Psoas muscle (tissue), 8 donors: ENCODE measurements at places on chromosomes 3 and 15. TPM values are rescaled to one million over a fixed set of nuclear protein-coding genes. Genes with fewer than 3 reads are reported as not detected.
A peak's percentile ranks its signal among the peaks of the same experiment; 100 is the strongest.

- no peak for DNase-seq
These were observed 40.9 kb upstream of the CCDC80 start for GRCh38 chr3:112681822-112682325.

DNA sequence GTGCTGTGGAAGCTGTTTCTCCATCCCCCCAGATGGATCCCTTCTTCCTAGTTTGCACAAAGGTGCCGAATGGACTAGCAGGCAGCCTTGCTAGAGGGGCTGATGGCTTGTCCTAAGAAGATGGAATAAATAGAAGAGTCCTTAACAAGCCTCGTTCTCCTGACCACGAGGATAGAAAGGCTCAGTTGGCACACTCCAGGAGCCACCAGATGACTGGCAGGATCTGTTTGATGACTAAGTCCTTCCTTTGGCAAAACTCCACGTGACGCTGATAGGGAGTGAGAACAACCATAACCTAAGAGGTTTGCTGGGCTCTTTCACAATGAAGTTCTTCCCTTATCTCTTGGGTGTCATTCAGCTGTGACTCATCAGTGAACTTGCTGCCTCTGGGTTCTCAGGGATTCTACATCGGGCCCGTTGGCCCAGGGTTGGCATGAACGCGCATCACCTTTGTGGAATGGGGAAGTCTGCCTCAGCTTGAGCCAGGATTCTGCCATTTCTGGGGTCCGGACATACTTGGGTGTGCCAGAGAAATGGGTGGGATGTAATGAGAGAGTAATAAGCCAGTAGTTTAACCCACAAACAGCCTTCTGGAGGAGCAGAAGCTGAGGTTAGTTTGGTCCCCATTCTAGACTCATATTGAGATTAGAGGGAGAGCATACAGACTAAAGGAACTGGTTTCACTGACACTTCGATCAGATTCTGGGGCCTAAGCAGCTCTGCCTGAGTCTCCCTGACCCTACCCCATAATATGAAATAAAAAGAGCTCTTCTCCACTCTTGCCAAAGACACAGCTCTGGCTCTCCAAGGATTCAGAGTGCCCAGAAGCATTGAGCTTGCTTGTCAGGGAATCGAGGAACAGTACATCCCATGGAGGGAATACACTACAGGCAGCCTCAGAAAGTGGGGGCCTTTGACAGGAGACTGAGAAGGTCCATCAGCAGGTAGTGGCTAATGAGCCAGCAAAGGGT is 2.0 kb upstream of the MELTF start:
- DNase-seq = peak; percentile 57

DNA sequence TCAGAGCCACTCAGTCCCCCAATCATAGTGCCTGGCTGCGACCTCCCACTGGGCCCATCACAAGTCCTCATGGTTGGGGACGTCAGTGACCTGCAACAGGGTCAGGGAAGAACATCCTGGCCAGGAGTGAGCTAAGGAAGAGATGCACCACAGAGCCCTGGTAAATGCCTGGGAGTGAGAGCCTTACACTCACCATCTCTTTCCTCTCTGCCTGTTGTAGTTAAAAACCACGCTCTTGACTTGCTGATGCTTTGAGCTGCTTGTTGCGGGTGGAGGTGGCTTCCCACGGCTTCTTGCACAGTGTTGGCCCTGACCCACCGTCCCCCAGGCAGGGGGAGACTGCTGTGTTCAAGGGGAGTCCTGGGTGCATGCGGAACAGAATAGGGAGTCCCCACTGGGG is 91.1 kb upstream of the RGMA start:
- DNase-seq = no peak

DNA sequence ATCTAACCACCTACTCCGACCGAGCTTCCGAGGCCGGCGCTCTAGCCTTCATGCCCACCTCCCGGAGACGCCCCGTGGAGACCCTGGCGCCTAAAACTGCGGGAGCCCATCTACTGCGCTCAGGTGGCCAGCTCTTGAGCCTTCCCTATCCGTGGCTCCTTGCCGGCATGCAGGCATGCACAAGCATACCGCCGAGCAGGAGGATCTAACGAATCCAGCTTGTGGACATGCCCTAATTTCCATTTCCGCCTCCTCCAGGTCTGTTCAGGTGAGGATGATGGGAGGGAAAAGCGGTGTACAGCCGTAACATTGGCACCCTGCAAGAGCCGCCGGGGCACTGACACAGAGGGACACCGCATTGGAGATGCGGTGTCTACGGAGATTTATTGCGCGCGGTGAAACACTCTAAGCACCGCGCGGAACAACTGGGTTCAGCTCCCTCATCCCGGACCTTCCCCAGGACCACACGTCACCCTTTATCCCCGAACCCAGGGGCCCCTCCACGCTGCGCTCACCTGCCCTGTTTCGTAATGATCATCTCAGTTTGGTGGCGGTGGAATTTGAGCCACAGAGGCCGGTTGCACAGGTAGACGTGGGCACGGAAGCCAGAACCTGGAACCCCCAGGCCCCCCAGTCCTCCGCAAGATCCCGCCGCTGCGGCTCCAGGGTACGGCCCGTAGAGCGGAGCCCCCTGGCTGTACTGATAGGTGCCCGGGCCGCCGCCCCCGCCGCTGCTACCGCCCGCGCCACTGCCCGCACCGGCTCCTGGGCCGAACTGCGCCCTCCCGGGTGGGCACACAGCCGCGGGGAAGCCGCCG is 1.0 kb downstream of the EOMES start:
- no peak for DNase-seq

GRCh38 chr3:26132942-26133341 is 343.1 kb downstream of the OXSM start:
- no peak for DNase-seq

- DNase-seq = no peak
These were observed 247.6 kb upstream of the LRTM1 start for GRCh38 chr3:55175423-55175822.

Gene NANOGP8
- total RNA-seq = not detected

Gene GRM2
- 0.58 TPM for total RNA-seq

Gene HEG1
- 17.1 TPM for total RNA-seq

Gene RNU6-1
- not detected for total RNA-seq
